Kidney (tissue), 22 donors: ENCODE measurements at places on chromosomes 11 and 22. TPM values are rescaled to one million over a fixed set of nuclear protein-coding genes. Genes with fewer than 3 reads are reported as not detected.

DNA sequence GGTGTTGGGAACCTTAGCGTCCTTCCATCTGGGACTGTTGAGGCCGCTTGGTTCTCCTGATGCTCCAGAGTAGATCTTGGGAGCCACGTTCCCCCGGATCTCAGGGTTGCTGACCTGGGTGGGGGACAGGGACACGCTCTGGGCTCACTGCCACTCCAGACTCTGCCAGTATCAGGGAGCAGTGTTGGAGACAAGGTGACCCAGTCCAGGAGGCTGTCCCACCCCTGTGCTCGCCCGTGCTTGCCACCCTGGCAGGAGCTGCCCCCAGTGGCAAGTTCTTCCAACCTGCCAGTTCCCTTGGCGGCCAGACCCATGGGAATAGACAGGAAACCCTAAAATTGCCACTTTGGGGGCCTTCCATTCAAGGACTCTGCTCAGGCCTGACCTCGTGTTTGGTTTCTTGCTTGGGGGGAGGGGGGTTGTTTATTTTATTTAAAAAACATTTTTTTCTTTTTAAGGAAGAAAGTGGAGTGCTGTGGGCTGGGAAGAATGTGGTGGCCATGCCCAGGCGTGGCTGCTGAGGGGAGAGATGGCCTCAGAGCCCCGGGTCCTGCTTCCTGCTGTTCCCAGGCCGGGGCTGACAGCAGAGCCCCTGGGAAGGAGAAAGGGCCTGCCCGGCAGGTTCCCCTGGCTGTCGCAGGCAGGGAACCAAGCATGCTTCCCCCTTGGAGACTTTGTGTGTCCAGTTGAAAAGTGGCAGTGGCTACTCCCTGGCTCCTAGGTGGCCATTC lies 7.2 kb downstream of the GRK2 start:
- DNase-seq: peak; percentile 30

DNA sequence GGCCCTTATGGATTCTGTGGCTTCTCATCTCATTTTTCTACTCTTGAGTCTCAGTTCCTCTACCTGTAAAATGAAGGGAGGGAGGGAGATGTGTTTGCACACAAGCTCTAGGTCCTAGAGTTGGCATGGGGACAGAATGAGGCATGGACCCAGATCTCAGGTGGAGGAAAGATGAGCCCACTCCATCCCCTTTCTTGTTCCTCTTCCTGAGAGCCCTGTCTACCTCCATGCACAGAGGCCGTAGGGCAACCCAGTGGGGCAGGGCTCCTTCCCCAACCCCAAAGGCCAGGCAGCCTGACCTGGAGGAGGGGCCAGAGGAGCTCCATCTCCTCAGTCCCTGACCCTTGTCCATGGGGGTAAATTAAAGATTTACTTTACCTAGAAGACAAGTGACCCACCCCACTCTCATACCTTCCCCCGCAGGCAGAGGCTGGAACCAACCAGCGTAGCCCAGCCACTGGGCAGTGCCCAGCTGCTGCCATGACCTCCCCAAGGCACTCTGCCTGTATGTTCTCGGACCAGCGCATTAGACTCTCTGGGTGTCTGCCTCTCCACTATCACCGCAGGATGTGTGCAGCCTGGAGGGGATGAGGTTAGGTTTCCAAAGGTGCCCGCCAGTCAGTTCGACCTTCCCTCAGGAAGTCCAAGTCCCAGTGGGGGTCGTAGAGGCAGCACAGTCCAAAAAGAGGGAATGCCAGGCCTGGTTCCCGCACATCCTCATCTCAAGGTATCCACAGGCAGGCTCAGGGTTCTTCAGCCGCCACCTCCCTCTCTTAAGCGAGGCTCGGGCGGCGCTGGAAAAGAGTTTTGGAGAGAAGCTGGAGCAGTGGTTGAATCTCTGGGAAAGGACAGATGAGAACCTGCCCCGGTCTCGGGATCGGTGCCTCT lies 3.0 kb downstream of the SMTN start:
- no peak for DNase-seq

- DNase-seq: no peak
Measured at GRCh38 chr22:45860201-45860600, 116.8 kb downstream of the WNT7B start.

DNA sequence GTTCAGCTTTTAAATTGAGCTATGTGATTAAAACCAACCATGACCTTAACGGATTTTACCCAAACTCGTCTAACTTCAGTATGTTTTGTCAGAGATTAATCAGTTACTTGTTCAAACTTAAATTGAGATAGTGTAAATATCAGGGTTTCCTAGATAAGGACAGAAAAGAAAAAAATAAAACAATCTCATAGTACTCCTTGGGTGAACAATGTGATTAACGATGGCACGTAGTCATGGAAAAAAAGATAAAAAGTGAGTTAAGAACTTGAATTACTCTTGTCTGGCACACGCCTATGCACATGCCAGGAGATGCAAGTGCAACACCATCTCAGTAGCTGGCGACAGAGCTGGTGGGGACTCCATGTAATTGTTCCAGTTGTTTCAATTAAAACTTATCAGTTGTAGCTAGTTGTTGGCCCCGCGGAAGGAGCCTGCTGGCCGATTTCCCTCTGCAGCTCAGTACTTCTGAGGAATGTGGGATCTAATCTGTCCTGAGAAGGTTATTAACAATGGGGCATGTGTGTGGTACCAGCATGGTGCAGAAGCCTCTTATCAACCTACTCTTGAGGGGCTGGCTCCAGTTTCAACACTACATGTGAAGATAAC lies 3.0 kb downstream of the RASSF10 start:
- peak; percentile 67 for DNase-seq

GRCh38 chr11:85854212-85854556 lies 999 bp upstream of the CCDC83 start:
- DNase-seq: no peak

- no peak for DNase-seq
Measured at GRCh38 chr11:113001709-113002108, 40.5 kb downstream of the NCAM1 start.

DNA sequence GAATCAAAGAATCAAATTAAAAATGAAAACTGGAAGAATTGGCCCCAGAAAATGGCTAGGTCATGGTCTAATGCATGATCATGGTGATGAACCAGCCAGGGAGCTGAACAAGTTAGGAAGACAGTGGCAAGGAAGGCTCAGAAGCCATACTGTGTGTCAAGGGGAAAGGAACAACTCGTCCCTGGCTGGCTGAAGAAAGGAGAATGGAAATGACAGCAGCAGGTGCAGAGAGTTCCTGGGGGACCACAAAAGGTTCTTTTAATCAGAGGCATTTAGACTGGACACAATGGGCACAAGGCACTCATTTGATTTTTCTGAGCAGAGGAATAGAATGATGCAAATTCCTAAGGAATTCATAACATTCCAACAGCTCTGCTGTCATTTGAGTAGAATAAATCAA lies 209.9 kb downstream of the LARGE1 start:
- no peak for DNase-seq

The USP2 gene
- polyA plus RNA-seq: 57.6 TPM

The VPREB1 gene
- polyA plus RNA-seq: not detected

The FAM111A gene
- 14.2 TPM for polyA plus RNA-seq

The PGA3 gene
- not detected for polyA plus RNA-seq
